Fibroblast of lung (primary cell): ENCODE measurements at places on chromosomes 4 and X.

- DNase-seq: no peak
Observed at GRCh38 chr4:140162596-140162995, 8.6 kb upstream of the MAML3 start.

DNA sequence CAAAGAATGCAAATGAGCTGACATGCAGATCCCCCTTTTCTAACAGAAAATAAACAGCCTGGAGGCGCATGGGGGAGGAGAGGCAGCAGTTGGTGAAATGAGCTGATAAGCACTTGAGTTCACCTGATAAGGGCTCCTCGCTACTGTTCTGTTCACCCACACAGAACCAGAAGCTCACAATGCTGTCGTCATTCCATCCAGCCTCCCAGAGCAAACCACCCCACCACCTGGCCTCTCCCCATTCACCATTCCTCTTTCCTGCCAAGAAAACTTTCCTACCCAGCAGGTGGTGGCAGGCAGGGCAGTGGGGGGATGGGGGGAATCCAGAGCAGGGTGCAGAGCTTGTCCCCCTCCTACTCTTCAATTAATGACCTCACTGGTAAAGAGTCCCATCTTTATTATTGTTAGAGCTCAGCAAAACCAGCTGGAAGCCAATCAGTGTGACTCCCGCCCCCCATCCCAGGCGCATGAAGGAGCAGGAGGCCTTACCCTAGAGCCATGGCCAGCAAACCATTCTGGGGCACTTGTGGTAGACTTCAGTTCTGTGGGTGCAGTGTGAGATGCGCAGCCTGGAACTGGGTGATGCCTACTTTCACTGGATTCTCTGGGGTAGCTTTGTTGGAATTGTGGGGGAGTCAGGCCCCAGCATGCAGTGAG, 350.3 kb downstream of the ZIC3 start:
- DNase-seq: no peak

DNA sequence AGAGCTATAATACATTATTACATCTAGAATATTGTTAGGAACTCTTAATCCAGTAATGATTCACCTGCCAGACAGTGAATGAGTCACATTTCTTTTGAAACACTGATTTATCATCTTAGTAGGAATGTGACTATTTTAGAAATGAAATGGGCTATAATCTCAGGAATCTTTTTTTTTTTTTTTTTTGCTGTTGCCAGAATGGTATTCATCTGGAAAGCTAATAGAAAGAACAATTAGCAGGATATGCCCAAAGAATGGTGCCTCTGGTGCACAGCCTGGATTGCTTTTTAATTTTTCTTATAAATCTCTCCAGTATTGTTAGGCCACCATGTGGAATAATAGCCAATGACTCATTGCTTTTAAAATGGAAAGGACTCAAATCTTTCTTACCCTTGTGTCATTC, 181.1 kb upstream of the SMIM31 start:
- no peak for DNase-seq

DNA sequence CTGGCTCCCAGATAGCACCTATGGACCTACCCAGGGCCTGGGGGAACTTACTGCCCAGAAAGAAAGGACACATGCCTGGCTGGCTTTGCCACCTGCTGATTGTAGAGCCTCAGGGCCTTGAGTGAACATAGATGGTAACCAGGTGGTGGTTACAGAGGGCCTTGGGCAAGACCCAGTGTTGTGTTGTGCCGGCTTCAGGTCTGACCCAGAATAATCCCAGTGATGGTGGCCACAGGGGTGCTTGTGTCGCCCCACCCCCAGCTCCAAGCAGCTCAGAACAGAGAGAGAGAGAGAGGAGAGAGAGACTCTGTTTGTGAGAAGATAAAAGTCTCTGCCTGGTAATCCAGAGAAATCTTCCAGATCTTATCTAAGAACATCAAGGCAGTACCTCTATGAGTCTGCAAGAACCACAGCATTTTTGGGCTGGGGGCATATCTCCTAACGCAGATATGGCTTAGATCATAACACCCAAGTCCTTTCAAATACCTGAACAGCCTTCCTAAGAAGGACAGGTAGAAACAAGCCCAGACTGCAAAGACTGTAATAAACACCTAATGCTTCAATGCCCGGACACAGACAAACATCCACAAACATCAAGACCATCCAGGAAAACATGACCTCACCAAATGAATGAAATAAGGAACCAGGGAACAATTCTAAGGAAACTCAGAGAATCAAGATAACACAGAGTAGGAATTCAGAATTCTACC, 16.3 kb upstream of the RP2 start:
- DNase-seq: no peak

DNA sequence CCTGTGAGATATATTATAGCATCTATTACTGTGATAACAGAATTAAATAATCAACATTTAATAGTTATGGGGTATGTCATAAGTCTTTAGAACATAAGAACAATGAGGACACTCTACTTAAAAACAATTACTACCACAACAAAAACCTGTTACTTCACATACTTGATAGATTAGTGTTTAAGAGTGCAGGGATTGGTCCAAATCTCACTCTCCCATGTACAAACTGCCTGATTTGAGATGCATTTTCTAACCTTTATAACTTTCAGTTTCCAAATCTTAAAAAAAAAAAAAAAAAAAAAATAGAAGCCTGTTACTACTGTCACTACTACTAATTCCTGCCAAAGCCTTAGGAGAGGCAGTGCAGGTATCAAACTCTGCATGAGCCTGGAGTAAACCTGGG, 5.6 kb downstream of the PCDH18 start:
- no peak for DNase-seq

- DNase-seq: no peak
Observed at GRCh38 chrX:3379111-3379510, 32.7 kb upstream of the MXRA5 start.
